T-helper 1 cell (primary cell): ENCODE measurements at places on chromosomes 1 and 21.

DNA sequence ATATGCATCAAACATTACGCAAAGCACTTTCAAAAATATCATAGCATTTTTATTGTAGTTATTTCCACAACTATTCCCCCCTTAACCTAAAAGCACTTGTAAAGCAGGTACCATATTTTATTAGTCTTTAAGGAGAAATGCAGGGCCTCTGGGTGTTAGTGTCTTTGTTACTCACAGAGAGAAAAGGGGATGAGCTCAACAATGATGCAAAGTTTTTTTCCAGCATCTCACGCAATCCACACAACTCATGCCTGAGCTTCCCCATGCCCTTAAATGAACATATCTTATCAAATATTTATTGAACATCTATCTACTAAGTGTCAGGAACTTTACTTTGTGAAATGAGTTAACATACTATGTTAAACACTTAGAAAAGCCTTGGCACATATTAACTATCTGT lies 50.6 kb downstream of the BEND5 start:
- DNase-seq: no peak

DNA sequence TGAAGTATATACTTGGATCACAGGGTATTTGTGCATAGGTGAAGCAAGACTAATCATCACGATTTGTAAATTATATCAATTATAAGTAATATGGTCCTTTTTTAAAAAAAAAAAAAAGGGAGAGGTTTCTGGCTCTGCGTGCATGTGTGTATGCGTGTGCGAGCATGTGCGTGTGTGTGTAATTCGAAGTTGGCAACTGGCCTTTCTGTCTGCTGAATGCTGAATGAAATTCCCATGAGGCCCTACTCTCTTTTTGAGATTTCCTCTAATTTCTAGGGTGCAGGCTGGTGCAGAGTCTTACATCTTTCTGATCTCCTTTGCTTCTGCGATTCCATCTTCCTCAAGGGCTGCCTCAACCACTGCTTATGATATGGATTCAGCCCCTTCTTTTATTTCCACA lies 212.2 kb downstream of the URB2 start:
- DNase-seq: no peak

- no peak for DNase-seq
Measured at GRCh38 chr1:91499904-91500755, 521 bp upstream of the CDC7 start.

- DNase-seq: no peak
Measured at GRCh38 chr1:2204415-2205190, 10.0 kb upstream of the FAAP20 start.

DNA sequence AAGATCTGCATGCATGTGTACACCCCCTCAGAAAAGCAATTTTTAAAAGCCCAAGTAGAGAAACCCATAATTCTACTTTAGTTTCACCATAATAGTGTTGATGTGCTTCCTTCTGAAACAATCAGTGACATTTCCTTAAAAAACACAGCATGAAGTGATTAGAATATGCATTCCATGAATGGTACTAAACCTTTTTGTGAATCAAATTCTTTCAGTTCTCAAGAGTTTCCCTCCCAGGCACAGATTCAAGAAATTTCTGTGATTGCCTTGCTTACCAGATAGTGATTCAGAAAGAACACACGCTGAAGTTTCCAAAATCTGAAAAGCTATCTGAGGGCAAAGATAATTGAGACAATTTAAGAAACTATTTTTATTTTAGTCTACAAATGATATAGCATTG lies 136.4 kb upstream of the ADGRL2 start:
- DNase-seq: no peak

DNA sequence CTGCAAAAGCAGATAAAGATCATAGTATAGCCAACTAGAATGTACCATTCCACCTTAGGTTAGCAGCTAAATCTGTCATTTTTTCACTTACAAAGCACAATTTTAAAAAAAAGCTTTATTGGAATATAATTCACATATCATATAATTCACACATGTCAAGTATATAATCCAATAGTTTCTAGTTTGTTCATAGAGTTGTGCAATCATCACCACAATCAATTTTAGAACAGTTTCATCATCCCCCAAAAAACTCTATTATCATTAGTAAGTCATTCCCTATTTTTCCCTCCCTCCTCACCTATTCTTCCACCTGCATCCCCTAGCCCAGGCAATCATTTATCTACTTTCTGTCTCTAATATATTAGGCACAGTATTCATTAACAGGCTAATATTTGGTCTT lies 32.0 kb upstream of the INSL5 start:
- DNase-seq: no peak

GRCh38 chr1:26608895-26609294 lies 79.3 kb downstream of the RPS6KA1 start:
- no peak for DNase-seq

GRCh38 chr1:201147396-201148015 lies 6.8 kb downstream of the TMEM9 start:
- no peak for DNase-seq

GRCh38 chr1:211579440-211580302 lies 710 bp upstream of the SLC30A1 start:
- DNase-seq: no peak

DNA sequence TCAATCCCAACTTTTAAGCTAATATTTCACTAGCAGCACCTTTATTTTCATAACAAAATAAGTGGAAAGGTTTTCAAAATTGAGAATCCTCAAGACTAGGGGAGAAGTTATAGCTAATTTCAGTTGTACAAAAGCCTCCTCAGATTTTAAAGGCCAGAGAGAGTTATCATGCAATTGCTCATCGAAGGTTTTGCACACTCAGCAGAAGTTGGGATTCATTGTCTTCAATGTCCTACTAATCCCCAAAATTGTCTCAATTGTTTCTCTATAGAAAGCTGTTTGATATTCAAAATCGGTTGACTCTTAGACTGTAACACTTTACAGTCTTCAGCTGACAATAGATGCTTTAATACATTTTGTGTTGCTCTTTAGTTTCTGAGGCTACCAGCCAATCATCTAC lies 170.7 kb upstream of the TNR start:
- DNase-seq: no peak

- DNase-seq: no peak
Measured at GRCh38 chr21:35697321-35697808, 363.0 kb downstream of the SETD4 start.
